CD4-positive, alpha-beta T cell treated with Interleukin-15 for 4 hours (primary cell): ENCODE measurements at places on chromosomes 3 and 15.
A peak's percentile ranks its signal among the peaks of the same experiment; 100 is the strongest.

DNA sequence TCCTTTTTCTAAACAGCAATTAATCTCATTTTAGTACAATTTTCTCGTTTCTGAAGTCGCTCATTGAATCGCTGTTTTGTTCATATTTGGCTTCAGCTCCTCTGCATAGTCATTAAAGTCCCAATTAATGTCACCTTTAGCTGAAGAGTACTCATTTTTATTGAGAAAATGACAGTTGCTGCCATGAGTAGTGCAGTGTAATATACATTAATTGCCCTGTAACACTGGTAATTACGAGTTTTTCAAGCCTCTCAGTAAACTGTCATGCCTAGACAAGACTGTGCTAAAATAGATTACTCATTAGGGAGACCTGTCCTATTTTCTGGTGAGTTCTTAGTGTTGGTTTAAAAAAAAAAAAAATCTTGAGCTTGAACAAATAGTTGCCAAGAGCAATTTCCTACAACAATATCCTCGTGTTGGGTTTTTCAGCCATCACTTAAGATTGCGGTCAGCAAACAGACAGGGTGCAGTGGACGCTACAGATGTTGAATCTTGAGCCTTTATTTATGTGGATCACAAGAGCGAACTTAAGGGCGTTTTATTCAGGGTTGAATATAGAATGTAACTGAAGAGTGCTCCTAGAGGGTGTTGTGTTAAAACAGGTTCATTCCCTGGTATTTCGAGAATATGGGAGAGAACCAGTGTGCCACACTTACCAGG lies 176.0 kb downstream of the CDIN1 start:
- DNase-seq: no peak

- DNase-seq: no peak
Measured at GRCh38 chr3:2615080-2615479, 495.1 kb downstream of the IL5RA start.

GRCh38 chr3:143081844-143082778 lies 37.5 kb upstream of the CHST2 start:
- peak; percentile 5 for DNase-seq

GRCh38 chr3:36874424-36874823 lies 70.4 kb downstream of the TRANK1 start:
- DNase-seq: no peak
